IPS-NIHi11 (cell line): ENCODE measurements at places on chromosomes 3 and 15.

- no peak for DNase-seq
Observed at GRCh38 chr3:66418475-66418931, 82.3 kb downstream of the LRIG1 start.

- DNase-seq = no peak
Observed at GRCh38 chr3:163951397-163951987, 1126.8 kb downstream of the SI start.

DNA sequence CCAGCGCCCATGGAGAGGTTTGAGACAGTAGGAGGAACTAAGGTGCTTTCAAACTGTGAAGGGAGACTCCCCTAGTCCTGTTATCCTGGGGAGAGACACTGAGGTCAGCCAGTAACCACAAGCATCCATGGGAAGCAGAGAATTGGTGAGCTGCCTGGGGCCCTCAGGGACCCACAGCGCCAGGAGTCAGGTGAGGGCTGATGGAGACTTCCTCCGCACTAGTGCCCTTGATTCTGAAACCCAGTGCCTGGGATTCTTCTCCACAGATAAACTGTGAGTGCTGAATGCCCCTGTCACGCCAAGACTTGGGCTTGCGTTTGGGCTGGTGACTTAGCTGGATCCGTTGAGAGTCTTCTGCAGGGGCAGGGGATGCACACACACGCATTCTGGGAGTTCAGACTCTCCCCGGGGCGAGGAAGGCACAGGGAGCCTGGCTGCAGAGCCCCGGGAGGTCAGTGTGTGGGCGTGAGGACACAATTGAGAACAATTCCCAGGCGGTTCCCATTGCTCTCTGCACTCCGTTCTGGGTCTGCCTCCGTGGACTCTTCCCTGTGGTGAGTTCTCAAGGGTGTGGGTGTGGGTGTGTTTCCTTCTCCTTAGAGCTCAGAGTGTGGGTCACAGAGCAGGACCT is 37.9 kb upstream of the SLCO2A1 start:
- DNase-seq = no peak

DNA sequence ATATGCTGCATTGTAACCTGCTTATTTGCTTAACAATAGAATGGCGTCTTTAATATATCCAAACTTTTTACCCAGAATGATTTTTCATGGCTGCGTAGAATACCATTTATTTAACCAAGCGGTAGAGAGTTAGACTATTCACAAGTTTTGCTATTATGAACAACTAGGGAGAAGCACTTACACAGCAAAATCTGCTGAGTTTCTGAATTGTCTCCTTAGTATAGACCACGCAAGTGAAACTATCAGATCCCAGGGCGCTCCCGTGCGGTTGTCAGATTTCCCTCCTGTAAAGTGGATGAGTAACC is 12.6 kb upstream of the ADPGK start:
- DNase-seq = no peak

- DNase-seq = peak; percentile 56
Observed at GRCh38 chr15:75680007-75680789, 32.5 kb downstream of the CSPG4 start.

DNA sequence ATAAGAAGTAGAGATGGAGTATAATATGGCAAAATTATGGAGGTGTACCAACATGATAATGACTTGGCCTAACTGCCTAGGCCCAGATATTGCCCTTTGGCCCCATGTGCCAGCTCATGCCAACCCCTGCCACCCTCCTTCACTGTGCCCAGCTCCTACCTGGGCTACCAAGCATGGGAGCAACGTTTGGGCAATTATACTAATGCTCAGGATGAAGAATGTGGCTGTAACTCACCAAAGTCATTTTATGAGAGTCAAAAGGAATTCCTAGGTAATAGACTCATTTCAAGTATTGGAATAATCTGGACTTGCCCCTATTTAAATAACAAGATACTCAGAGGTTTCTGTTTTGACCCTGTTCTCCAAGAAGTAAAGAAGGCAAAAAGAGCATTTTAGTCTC is 240.2 kb upstream of the IL12A start:
- DNase-seq = no peak

DNA sequence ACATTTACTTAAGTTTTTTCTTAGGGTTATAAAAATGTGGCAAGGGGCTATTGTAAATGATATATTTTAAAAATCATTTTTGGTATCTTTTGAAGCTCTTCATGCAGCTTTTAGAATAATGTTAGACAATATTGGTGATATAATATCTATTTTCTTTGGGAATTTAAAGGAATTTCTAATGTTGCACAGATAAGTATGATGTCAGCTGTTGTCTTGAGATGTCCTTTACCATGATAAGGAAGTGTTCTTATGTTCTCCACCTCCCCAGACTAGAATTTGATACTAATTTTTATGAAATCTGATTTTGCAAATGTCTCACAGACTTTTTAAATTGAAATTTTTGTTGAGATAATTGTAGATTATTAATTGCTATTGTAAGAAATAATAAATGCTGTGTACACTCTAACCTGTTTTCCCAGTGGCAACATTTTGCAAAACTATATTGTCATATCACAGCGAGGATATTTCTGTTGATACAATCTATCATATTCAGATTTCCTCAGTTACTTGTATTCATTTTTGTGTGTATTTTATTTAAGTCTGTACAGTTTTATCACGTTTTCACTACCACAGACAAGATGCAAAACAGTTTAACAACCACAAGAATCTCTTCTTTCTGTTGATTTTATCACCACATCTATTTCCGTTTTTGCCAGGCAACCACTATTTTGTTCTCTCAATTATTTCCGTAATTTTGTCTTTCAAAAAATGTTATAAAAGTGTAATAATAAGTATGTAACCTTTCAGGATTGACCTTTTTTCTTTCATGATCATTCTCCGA is 55.4 kb downstream of the SPRED1 start:
- DNase-seq = no peak

- no peak for DNase-seq
Observed at GRCh38 chr3:45965653-45966052, 22.4 kb downstream of the CXCR6 start.

- no peak for DNase-seq
Observed at GRCh38 chr3:162489853-162490252, 993.2 kb downstream of the OTOL1 start.

DNA sequence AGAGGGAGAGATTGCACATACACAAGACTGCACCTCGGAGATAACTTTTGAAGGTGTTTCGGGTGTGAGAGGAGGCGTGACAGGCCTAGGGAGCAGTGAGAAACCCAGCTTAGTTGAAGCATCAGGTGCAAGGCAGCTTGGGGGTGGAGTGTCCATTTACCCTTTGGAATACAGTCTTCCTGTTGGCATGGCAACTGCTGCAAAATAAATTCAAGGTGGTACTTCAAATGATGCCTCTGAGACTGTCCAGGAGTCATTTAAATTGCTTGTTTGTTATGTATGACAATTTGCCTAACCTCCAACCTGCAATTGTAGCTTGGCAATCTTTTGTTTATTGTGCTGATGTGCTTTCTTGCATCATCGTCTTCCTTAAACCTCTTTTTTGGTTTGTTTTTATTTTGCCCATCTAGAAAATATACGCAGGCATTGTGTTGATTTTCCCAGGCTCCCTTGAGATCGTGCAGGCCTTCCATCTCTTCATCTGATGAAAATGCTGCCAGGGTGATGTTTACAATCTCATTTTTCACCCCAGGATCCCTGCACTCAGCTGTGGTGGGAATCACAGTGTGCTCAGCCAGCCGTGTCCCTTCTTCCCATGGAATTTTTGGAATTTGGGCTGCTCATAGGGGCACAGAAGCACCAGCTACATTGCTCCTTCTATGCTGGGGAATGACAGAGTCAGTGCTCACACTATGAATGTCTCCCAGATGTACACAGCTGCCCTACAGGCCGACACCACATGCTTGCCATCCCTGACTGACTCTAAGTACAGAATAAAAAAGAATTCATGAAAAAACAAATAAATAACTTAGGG is 583.1 kb upstream of the CFAP20DC start:
- DNase-seq = no peak
